ENCODE measurements at places on chromosomes 13 and 19.

- DNase-seq, result peak; percentile 46
Measured at GRCh38 chr13:24630851-24631620, 49.2 kb upstream of the ATP12A start.

DNA sequence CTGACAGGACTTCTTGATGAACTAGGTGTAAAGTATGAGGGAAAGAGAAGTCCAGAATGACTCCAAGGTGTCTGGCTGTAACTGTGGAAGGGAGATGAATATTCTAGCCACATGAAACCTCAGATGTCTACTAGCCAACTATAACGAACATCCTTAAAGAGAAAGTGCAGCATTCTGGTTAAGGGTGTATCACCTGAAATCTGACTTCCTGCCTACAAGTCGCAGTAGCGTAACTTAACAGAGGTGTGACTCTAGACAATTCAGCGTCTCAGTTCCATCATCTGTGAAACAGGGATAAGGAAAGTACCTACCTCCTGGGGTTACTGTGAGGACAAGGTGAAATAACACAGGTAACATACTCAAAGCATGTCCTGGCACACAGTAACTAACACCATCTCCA, 145.7 kb upstream of the FBXL3 start:
- no peak for DNase-seq

GRCh38 chr13:25827831-25828465, 223.9 kb downstream of the SHISA2 start:
- DNase-seq, result no peak

GRCh38 chr19:954672-955494, 29.0 kb downstream of the ARID3A start:
- no peak for DNase-seq

All from IMR-90 (cell line).